ENCODE measurements at places on chromosomes 11 and 22. TPM values are rescaled to one million over a fixed set of nuclear protein-coding genes. Genes with fewer than 3 reads are reported as not detected.

DNA sequence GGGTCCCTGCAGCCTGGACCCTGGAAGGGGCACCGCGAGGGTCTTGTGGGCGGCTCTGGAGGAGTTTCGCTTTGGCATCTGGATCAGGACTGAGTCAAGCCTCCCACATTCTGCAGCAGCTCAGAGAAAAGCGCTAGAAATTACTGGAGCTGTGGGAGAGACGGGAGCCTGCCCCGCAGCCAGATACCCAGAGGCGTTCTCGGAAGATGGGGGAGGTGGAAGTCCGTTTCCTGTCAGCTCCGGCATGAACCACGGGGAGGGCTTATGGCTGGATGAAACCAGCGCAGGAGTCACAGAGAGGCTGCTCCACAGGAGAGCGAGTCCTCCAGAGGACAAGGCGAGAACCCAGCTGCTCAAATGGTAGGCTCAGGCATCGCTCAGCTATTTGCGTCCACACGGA lies 379.3 kb downstream of the OPCML start:
- DNase-seq: no peak

DNA sequence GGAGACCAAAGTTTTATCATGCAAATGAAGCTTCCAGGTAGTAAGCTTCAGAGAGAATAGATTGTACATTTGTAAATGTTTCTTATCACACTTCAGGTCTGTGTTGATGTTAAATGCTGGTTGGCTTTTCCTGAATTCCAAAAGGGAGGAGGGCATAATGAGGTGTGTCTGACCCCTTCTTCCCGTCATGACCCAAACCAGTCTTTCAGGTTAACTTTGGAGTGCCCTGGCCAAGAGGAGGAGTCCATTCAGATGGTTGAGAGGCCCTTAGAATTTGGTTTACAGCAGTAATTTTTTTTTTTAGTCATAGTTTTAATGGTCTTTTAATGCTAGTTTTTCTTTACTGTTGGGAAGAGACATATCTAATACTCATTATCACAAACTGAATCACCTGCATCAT lies 2.5 kb downstream of the OR6X1 start:
- no peak for DNase-seq

GRCh38 chr11:41414771-41415440 lies 44.5 kb downstream of the LRRC4C start:
- no peak for DNase-seq

The SHANK2 gene
- polyA plus RNA-seq: 1.4 TPM

- DNase-seq: no peak
Observed at GRCh38 chr11:10786451-10786850, 22.3 kb downstream of the EIF4G2 start.

- no peak for DNase-seq
Observed at GRCh38 chr11:77446911-77447629, 26.8 kb downstream of the PAK1 start.

Measured in spleen (tissue), 13 donors.